RPMI8226 (cell line): ENCODE measurements at places on chromosomes 7 and 10.
A peak's percentile ranks its signal among the peaks of the same experiment; 100 is the strongest.

- DNase-seq, result no peak
Measured at GRCh38 chr10:70528741-70529362, 50.3 kb downstream of the PALD1 start.

GRCh38 chr10:131271195-131271880 is 40.2 kb downstream of the TCERG1L start:
- DNase-seq, result no peak

- no peak for DNase-seq
Measured at GRCh38 chr10:86770412-86770960, 14.1 kb downstream of the BMPR1A start.

- DNase-seq, result no peak
Measured at GRCh38 chr10:24299578-24300260, 90.8 kb downstream of the KIAA1217 start.

- DNase-seq, result peak; percentile 66
Measured at GRCh38 chr10:11448545-11449244, 162.8 kb downstream of the USP6NL start.

DNA sequence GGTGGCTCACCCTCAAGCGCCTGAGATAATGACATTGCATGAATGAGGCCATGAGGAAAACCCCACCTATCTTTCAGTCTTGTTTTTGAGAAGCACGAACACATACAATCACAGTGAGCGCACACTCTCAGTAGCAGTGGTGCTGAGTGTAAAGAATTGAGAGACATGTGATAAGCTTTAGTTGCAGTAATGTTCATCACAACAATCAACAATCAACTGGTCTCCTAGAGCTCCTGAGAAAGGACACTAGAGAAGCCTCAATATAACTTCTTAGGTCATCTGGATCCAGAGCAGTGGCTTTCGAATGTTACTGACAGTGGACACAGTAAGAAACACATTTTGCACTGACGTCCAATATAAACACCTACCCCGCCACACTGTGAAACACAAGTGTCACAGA is 12.8 kb downstream of the ERLIN1 start:
- DNase-seq, result no peak

GRCh38 chr7:29527505-29528108 is 36.0 kb upstream of the PRR15 start:
- DNase-seq, result no peak

- DNase-seq, result no peak
Measured at GRCh38 chr10:122138831-122139625, 132.1 kb upstream of the BTBD16 start.

- DNase-seq, result no peak
Measured at GRCh38 chr7:123393623-123394022, 140.8 kb downstream of the IQUB start.

- peak; percentile 5 for DNase-seq
Measured at GRCh38 chr10:94963901-94964300, 25.4 kb downstream of the CYP2C9 start.

DNA sequence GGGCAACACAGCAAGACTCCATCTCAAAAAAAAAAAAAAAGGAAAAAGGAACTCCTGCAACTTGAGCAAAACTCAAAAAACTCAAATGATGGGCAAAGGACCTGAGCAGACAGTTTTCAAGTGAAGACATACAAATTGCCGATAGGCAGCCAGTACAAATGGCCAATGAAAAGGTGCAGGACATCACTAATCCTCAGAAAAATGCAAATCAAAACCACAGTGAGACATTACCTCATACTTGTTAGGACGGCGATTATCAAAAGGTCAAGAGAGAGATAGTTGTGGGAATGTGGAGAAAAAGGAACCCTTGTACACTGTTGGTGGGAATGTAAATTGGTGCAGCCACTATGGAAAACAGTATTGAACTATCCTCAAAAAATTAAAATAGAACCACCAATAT is 16.8 kb downstream of the SVOPL start:
- DNase-seq, result no peak

GRCh38 chr7:142754681-142755575 is 5.7 kb downstream of the PRSS1 start:
- DNase-seq, result no peak

- peak; percentile 2 for DNase-seq
Measured at GRCh38 chr10:35092851-35093250, 2.7 kb upstream of the CUL2 start.

GRCh38 chr10:114044247-114045135 is 825 bp downstream of the ADRB1 start:
- DNase-seq, result no peak

- no peak for DNase-seq
Measured at GRCh38 chr10:77494756-77495541, 142.7 kb downstream of the KCNMA1 start.

GRCh38 chr7:140609646-140610045 is 31.0 kb downstream of the DENND2A start:
- DNase-seq, result no peak

- DNase-seq, result no peak
Measured at GRCh38 chr10:19872504-19873271, 56.5 kb downstream of the PLXDC2 start.

DNA sequence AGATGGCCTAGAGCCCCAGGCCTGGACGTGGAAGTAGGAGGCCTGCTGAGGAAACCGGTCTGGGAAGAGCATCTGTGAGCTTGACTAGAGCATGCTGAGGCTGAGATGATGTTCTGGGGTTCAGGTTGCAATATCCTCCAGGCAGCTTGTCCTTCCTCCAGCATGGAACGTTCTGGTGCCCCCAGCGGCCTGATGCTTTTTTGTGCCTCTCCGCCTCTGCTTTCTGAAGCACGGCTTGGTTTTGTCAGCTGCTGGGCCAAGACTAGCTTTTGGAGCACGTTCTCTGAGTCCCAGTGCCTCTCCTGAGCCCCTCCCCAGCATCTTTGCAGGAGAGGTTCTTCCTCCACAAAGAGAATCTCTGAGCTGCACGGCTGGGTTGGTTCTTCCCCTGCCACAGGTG is 682.0 kb upstream of the FOXK1 start:
- no peak for DNase-seq

DNA sequence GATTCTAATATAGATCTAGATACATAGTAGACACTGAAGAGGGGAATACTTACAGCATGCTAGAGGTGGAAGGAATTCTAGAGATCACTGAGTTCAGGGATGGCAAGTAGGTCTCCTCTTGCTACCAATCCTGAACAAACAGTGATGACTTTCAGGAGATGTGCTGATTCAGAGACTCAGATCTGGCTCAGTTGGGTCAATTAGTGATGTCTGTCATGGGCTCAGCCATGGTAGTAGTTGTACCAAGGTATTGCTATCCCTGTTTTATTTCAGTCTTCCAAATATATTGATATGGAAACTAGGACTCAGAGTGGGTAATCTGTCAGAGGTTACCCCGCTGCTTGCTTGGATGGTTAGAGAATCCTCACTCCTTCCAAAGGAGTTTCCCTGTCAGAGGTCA is 38.5 kb downstream of the UNC5B start:
- DNase-seq, result no peak

DNA sequence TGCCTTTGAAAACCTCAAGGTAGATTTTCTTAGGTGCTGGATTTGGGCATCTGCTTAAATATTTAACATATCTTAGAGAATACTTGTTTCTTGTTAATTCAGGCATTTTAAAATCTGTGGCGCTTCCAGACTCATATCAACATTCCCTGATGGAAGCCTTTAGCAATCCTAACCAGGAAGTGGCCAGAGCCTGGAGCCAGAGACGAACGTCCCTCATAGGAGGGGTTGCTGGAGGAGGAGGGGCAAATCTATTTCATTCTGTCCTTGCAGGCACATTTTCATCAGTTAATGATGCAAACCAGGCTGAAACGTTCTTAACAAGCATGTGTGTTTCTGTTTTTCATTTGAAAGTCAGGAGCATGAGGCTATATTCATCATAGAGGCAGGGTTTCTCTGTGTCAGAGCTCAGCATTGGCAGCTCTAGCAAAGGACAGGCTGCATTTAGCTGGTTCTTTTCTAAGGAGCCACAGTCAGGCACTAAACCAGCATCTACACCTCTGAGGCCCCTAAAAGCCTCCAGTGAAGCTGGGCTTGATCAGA is 17.8 kb upstream of the IFIT2 start:
- no peak for DNase-seq

DNA sequence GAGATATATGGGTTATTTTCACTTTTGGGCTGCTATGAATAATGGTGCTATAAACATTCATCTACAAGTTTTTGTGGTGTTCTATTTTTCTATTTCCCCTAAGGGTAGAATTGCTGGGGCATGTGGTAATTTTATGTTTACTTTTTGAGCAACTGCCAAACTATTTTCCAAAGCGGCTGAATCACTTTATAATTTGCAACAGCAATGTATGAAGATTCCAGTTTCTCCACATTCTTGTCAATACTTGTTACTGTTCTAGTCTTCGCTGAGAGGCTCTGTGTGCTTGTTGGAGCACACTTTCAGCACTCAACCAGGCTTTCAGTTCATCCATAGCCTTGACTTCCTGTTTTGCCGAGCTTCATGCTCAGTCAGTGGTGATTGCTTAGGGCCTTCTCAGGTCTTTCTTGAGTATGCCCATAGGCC is 39.0 kb downstream of the ADK start:
- peak; percentile 23 for DNase-seq

GRCh38 chr7:95011995-95012394 is 104.6 kb downstream of the PPP1R9A start:
- no peak for DNase-seq

GRCh38 chr7:12800486-12800885 is 113.1 kb downstream of the ARL4A start:
- no peak for DNase-seq

DNA sequence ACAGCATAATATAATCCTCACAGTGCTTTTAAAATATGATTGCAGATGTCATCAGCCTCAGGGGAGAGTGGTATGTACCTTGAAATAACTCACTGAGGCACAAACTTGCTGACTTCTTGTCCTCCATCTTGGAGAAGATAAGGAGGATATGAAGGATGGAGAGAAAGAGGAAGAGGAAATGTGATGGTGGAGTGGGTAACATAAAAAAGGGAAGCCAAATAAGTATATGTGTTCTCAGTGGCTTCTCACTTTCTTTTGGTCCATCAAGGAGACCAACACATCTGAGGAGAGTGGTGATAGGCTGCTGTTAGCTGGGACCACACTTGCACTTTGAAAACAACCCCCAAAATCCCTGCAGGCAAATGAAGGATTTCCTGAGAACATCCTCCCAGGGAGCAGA is 21.6 kb upstream of the ZNF37A start:
- DNase-seq, result no peak

DNA sequence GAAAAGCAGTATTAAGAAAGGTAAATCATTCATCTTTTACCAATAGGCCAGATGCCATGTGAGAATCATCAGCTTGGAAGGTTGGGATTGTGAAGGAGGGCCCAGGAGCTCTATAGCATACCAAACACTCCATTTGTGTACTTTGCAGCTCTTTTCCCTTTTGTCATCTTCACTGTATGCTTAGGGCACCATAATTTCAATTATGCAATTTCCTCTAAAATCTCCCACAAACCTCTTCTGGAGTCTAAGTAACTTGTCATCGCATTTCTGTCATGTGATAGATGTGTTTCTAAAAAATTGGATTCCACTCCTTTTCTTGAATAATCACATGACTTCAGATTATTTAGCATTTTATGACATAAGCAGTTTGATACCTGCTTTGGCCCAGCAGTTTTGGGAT is 17.9 kb downstream of the RPP30 start:
- no peak for DNase-seq

- DNase-seq, result no peak
Measured at GRCh38 chr7:29502133-29502532, 61.5 kb upstream of the PRR15 start.

GRCh38 chr10:124288486-124288885 is 130.2 kb downstream of the OAT start:
- DNase-seq, result no peak

GRCh38 chr7:26195867-26196657 is 4.5 kb downstream of the HNRNPA2B1 start:
- DNase-seq, result no peak

DNA sequence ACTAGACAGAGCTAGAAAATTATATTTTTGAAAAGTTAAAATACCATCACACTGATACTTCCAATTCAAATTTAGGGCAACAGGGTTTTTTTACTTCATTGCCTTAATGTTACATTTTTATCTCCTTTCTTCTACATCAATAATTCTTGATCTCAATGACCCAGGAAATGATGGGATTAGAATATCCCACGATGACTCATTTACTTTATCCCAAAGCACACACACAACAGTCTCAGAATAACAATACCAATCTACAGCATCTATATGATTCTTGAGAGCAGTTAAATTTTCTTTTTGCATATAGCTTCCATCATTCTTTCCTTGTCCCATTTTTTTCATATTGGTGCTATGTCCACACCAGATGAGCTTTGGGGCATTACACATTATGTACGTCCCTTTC is 98.4 kb upstream of the EEPD1 start:
- no peak for DNase-seq

DNA sequence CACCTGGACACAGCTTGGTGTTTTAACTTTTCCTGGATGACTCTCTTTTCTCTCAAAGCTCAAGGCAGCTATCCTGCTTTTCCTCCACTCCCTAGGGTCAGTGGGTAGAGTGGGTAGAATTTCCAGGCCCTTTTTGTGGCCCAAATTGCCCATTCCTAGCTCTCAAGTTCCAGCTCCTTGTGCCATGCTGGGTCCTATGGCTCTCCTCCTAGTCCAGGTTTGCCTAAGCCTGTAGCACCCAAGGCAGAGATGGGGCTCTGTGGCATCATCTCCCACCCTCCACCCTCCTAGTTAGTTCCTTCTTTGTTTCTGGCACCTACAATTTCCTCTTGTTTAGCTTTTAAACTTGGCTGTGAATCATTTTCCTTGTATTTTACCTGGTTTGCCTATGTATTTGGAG is 9.7 kb downstream of the CPA4 start:
- DNase-seq, result no peak

DNA sequence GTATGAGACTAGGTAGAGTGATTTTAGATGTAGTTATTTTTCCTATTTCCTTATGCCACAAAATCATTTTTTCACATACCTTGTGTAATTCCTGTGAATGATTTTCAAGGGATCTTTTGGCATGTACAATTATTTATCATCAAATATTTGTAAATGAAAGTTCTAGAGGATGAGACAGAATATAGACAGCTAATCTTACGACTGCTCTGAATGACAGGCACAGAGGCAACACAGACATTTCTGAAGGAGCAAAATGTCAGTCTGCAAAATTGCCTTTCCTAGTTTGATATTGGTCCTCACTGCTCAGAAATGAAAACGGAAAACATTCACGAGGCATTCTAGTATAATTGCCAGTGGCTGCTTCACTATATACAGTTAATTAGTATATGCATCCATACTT is 810.6 kb upstream of the C7orf33 start:
- DNase-seq, result no peak

GRCh38 chr10:22324893-22325271 is 4.0 kb downstream of the BMI1 start:
- no peak for DNase-seq

- DNase-seq, result no peak
Measured at GRCh38 chr7:133108023-133108422, 26.1 kb upstream of the CHCHD3 start.

- no peak for DNase-seq
Measured at GRCh38 chr10:130935897-130936550, 375.5 kb downstream of the TCERG1L start.

DNA sequence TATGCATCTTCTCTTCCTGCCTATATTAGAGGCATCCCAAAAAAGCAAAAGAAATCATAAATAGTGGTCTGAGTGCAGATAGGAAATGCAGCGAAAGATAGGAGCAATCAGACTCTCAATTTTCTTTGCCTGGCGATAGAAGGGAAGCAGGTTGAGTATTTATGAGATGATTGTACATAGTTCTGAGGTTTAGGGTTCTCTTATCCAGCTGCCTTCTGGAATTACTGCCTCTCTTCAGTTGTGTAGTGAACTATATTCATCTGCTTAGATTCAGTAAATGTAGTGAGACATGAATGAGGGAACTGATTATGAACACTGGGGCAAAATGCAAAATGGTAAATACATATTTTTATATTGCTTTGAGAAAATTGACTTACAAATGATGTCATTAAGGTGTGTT is 93.0 kb upstream of the CYP26C1 start:
- DNase-seq, result no peak
